Endodermal cell (in vitro differentiated cells): ENCODE measurements at places on chromosomes 5 and 9.
A peak's percentile ranks its signal among the peaks of the same experiment; 100 is the strongest.

GRCh38 chr9:98323051-98323830 lies 67.8 kb upstream of the TBC1D2 start:
- no peaks in the 10 kb centered on the region for H3K27me3 ChIP-seq
- no peaks in the 10 kb centered on the region for H3K4me1 ChIP-seq

- H3K4me1 ChIP-seq = peaks cover 9% of the 10 kb centered on the region
- no peak overlapping the region for H3K27ac ChIP-seq
- H3K4me3 ChIP-seq = no peak overlapping the region
- DNase-seq = no peak
Observed at GRCh38 chr9:15299374-15299939, 7.6 kb downstream of the TTC39B start.

DNA sequence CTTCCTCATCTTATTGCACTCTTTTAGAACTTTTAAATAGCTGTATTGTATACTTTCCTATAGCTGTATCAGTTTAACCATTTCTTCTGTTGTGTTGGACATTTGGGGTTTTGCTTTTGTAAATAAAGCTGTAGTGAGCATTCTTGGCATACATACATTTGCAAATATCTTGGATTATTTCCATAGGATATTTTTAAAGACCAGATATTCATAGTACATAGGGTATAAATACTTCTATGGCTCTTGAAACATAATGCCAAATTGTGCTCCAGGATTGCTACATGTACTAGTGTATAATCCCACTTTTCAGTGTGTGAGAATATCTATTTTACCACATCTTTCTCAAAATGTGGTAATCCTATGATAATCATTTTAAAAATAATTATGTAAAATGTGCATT lies 51.2 kb downstream of the SCAMP1 start:
- H3K27ac ChIP-seq = no peak overlapping the region
- peaks cover 3% of the 10 kb centered on the region for H3K4me1 ChIP-seq
- H3K36me3 ChIP-seq = peaks cover 19% of the 10 kb centered on the region
- no peak overlapping the region for H3K4me3 ChIP-seq
- DNase-seq = no peak

DNA sequence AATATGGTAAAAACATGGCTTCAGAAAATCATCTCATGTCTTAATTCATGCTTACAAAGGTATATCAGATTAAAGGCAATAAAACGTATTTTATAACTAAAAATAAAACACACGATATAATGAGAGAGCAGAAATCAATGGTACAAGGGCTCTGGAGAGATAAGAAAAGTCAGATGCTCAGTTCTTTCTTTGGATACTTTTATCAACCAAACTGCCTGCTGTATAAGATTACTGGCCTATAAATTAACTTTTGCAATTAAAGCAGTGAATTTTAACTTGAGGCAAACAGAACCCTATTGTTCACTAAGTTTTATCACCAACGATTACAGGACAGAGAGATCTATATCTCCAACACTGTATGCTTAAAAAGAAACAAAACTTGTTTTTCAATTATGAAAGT lies 42.1 kb upstream of the HNRNPA0 start:
- H3K4me1 ChIP-seq = no peaks in the 10 kb centered on the region
- no peaks in the 10 kb centered on the region for H3K36me3 ChIP-seq
- no peak for DNase-seq
- H3K27me3 ChIP-seq = no peaks in the 10 kb centered on the region
- H3K4me3 ChIP-seq = no peak overlapping the region

GRCh38 chr9:61665829-61666228 lies 476.0 kb downstream of the SPATA31A7 start:
- H3K4me3 ChIP-seq = no peak overlapping the region
- no peak overlapping the region for H3K27ac ChIP-seq
- no peaks in the 10 kb centered on the region for H3K36me3 ChIP-seq
- H3K27me3 ChIP-seq = no peaks in the 10 kb centered on the region
- no peaks in the 10 kb centered on the region for H3K4me1 ChIP-seq

DNA sequence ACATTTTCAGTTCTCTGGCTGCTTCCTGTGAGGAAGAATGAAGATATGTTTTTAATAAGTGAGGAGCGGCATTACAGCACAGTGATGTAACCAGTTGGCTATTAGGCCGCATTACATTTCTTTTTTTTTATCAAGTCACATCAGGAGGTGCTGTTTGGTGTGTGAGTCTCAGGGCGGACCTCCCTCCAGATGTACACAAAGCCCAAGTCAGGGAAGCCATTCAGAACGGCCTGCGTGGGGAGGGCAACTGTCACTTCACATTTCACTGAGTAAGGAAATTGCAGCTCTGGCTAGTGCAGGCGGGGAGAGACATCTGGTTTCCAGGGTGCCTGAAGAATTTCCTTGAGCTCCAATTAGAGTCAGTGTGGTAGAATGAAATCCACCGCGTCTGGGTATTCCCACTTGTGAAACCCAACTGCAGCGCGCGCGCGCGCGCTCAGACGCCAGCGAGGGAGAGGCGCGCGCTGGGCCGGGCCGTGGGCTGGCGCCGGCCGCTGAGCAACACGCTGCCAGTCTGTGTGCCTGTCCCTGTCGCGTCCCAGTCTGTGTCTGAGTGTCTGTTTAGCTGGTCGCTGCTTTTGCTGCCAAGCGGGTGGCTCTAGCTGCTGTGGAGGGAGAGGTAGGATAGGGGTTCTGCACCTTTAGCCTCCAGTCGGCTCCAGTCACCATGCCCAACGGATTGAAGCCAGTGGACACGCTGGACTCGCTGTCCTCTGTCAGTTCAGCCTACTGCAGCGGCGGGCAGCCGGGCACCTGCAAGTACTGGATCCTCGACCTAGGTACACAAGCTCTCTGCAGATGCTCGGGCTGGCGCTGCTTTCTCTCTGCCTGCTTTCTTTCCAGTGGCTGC lies 140.8 kb upstream of the OTULINL start:
- no peaks in the 10 kb centered on the region for H3K4me1 ChIP-seq
- H3K27ac ChIP-seq = peak overlapping the region; percentile 87
- no peaks in the 10 kb centered on the region for H3K27me3 ChIP-seq
- H3K4me3 ChIP-seq = no peak overlapping the region
- DNase-seq = peak; percentile 44

GRCh38 chr9:2859776-2860379 lies 16.0 kb upstream of the PUM3 start:
- H3K4me1 ChIP-seq = no peaks in the 10 kb centered on the region
- no peak overlapping the region for H3K27ac ChIP-seq
- H3K27me3 ChIP-seq = peaks cover 11% of the 10 kb centered on the region
- no peaks in the 10 kb centered on the region for H3K36me3 ChIP-seq

DNA sequence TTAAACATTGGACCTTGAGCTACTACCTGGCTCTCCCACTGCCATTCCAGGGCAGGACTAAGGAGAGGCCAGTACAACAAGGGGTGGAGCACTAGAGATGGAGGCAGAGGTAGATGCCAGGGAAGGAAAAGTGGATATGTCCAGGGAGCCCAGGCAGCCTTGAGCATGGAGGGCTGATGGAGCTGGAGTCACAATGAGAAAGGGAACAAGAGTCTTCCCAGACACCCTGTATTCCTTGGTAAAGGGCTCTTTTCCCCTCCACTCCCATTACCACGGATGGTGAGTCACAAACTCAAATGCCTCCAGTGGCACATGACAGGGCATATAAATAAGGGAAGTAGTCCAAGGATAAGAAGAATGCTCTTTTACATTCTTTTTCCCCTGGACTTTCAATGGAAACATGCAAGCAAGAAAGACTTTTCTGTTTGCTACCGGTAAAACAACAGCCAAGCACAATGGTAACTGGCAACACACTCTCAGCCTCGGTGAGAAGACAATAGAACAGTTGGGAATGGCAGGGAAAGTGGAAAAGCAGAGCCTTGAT lies 16.7 kb downstream of the ERAP1 start:
- peaks cover 19% of the 10 kb centered on the region for H3K36me3 ChIP-seq
- no peaks in the 10 kb centered on the region for H3K27me3 ChIP-seq
- H3K4me1 ChIP-seq = peaks cover 10% of the 10 kb centered on the region
- peak overlapping the region; percentile 27 for H3K4me3 ChIP-seq

DNA sequence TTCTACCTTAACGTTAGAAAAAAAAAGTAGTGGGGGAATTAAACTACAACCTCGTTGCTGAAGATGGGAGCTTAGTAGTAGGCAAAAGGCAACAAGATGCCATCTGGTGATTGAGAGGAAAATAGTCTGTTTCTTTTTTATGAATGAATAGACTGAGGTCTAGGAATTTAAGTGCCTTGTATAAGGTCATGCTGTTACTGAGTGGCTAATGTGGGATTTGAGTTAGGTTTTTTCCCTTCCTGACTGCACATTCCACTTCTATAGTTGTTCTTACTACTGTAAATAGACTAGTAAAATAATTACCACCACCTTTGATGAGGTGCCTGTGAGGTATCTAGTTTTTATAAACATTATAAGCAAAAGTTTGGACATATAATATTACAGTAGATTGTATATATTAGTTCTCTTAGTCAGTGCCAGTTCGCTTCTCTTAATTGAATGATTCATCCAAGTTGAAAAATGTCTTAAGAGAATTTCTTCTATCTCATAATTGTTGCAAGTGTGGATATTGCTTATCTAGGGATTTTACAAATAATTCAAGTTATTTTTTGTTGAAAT lies 19.1 kb downstream of the FSD1L start:
- H3K36me3 ChIP-seq = peaks cover 73% of the 10 kb centered on the region
- H3K27me3 ChIP-seq = no peaks in the 10 kb centered on the region
- H3K4me1 ChIP-seq = no peaks in the 10 kb centered on the region

DNA sequence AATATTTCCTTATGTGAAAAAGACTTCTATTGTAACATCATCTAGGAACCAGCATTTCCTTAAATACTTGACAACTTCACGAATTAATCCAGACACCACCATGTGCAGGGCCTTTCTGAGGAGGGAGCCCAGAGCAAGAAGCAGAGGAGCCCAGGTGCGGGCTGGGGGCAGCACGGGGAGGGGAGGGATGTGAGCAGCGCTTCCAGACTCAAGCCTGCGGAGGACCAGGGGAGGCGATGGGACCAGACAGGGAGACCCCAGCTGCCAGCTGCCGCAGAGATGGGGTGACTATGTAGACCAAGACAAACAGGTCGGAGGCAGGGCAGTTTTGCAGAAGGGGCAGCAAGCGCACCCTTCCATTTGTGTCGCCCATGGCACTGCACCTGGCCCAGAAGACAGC lies 596.1 kb downstream of the IRX1 start:
- DNase-seq = peak; percentile 57
- H3K36me3 ChIP-seq = no peaks in the 10 kb centered on the region
- no peak overlapping the region for H3K4me3 ChIP-seq
- H3K27me3 ChIP-seq = no peaks in the 10 kb centered on the region
- H3K4me1 ChIP-seq = no peaks in the 10 kb centered on the region
- H3K27ac ChIP-seq = no peak overlapping the region
